Activated effector memory CD4-positive, alpha-beta T cell treated with anti-CD3 and anti-CD28 coated beads, Interleukin-2, amount 50 U/mL, for 16 hours (primary cell): ENCODE measurements at places on chromosomes 7 and 10.

- no peak for DNase-seq
These were observed 431.2 kb upstream of the C7orf33 start for GRCh38 chr7:148159331-148159730.

- DNase-seq: peak; percentile 38
These were observed 34.9 kb upstream of the CNPY1 start for GRCh38 chr7:155581107-155581830.

- no peak for DNase-seq
These were observed 211.6 kb upstream of the SP8 start for GRCh38 chr7:20998309-20998708.

GRCh38 chr7:14377646-14378266 is 388.3 kb upstream of the ETV1 start:
- DNase-seq: no peak

DNA sequence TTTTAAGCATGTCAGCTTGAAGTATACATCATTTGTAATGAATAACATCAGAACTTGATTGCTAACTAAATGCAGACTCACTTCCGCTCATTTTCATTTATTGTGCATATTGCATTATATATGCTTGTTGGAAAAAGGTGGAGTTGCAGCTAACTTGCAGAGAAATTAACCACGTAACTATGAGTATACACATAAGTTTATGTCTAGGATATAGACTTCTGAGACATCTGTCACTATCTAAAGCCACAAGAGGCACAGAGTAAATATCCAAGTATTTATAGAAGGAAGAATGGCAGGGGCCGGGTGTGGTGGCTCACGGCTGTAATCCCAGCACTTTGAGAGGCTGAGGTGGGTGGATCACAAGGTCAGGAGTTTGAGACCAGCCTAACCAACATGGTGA is 47.3 kb downstream of the TNPO3 start:
- no peak for DNase-seq

- no peak for DNase-seq
These were observed 361.0 kb upstream of the CDC14C start for GRCh38 chr7:48563334-48563733.

DNA sequence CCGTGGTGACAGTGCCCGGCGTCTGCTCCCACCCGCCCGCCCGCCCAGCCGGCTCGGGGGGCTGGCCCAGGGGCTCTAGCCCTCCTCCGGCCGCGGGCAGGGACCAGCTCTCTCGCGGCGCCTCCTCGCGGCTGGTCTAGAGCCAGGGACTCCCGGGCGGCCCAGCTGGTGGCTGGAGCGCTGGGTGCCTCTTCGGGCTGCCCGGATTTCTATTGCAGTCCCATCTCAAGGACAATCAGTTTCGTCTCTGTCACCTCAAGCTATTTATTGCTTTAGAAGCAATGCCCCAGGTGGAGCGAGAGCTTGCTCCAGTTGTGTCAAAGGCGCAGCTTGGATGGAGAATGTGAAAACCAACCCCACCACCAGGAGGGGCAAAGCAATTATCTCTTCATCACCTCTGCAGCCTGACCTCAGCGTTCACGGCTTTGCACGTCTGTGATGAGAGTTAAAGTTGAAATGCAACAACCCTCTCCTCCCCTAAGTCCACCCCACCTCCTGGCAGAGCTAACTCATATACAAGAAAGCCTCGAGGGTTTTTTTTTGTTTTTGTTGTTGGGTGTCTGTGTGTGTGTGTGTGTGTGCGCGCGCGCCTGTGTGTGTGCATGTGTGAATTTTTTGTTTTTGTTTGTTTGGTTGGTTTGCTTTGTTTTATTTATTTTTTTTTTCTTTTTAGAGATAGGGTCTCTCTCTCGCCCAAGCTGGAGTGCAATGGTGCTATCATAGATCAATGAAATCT is at the start of gene ITGA8:
Gene ITGA8 (minus strand): TSS at position 24 of the 736 bp plus-strand sequence. CDS start 151 bp downstream, outside the sequence.
- DNase-seq: no peak

- no peak for DNase-seq
These were observed 661.2 kb upstream of the GALNT17 start for GRCh38 chr7:70470746-70471145.

- no peak for DNase-seq
These were observed 13.5 kb downstream of the PTPN12 start for GRCh38 chr7:77550586-77550985.

GRCh38 chr7:94056796-94057207 is 52.6 kb upstream of the BET1 start:
- no peak for DNase-seq

- no peak for DNase-seq
These were observed 166.3 kb downstream of the LCOR start for GRCh38 chr10:96998329-96998888.

DNA sequence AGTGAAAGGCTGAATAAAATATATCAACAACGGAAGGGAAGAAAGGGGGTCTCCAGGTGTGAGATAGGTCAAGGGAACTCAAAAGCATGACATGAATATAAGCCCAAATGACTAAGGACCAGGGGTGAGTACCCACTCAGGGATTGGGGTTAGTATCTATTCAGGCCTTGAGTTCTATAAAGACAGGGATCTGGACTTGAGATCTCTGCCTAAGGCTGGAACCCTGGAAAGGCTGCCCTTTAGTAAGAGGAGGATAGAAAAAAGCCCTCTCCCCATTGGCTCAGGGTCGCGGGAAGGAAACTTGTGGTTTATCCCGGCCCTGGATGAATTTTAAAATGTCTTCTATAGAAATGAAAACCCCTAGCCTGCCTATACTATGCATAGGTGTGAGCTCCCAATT is 2.4 kb upstream of the ITPRIP start:
- DNase-seq: no peak

DNA sequence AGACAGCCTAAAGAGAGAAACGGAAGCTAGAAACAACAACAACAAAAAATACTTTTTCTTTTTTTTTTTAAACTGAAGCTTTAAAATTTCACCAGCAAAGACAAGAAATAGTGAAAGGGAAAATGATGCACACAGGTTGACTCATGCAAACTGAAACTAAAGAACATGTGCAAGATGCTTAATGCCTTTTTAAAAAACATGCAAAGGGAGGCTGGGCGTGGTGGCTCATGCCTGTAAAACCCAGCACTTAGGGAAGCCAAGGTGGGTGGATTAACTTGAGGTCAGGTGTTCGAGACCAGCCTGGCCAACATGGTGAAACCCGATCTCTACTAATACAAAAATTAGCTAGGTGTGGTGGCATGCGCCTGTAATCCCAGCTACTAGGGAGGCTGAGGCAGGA is 15.1 kb upstream of the CUBN start:
- peak; percentile 81 for DNase-seq

DNA sequence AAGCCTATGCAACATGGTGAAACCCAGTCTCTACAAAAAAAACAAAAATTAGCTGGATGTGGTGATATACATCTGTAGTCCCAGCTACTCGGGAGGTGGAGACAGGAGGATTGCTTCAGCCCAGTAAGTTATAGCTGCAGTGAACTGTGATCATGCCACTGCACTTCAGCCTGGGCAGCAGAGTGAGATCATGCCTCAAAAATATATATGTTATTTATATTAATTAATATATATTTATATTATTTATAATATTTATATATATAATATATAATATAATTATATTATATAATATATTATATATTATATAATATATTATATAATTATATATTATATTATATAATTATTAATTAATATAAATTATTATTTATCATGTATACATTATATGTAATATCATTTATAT is 1158.4 kb upstream of the AUTS2 start:
- DNase-seq: no peak

DNA sequence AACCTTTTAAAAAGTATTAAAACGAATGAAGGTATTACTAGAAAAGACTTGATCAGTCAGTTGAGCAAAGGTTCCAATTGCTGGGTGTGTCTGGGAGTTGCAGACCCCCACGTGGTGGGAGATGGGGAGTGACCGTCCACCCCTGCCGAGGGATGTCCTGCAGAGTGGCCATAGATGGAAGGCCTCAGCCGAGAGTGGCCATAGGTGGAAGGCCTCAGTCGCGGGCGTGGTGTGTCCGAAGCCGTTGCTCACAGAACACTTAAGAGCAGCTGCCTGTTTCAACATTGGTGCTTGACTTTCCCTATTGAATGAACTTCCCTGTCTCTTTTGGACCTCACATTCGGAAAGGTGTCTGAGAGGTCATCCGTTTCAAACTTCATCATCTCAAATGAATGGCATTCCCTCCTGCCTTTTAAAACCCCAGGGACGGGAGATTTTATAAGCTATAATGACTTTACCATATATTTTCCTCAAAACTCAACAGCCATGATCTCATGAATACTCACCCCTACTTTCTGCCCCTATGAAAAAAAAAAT is 69.4 kb downstream of the CAMK1D start:
- DNase-seq: no peak

DNA sequence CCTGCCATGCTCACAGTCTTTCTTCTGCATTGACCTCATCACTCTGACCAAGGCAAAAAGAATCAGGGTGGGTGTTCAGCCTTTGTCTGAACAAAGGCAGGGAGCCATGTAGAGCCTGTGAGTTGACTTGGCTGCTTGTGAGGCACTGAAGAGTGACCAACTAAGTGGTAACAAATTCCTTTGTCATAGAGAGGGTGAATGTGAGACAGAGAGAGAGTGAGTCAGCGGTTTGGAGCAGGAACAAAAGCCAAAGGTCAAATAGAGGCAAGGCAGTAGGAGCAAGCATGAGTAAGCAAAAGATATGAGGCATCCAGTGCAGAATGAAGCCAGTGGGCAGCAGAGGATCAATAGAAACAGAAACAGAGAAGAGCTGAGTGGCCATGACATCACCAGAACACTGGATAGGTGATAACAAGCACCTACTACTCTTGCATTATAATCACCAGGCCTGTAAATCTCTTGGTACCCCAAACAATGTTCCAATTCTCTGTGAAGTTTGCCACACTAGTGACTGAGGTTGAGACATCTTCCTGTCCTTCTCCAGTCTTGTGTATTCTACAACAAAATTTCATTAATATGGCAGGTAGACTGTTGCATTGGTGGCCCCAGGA is 116.2 kb upstream of the LAMB4 start:
- DNase-seq: no peak

- DNase-seq: no peak
These were observed 4.4 kb downstream of the MSRB2 start for GRCh38 chr10:23099816-23100215.

DNA sequence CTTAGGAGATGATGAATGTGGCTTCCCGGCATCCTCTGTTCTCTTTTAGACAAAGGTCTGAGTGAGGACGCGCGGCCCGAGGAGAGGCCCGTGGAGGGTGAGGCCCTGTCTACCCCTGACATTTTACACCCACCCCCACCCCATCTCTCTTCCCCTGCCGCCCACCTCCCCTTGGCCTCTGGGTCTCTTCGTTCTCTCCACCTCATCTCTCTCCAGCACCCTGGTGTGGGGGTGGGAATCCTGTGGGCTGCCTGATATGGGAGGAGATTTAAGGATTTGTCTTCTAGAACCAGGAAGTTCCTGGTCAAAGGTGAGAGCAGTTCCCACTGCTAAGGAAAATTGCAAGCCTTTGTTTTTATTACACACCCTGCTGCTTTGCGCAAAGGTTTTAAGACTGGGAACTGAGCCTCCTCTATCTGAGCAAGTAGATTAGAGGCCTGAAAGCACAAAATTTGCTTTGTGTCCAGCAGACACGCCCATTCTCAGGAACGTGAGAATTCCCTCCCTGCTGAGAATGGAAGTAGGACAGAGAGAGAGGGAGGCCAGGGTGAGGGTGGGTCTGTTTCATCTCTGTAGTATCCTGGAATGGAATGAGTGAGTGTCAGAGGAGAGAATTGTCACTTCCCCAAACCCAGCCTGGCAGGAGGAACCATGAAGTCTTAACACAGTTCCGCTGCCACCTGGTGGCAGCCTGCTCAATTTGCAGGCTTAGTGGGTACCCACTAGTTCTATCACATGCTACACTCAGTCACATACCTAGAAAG is 91.2 kb downstream of the GTF2IRD1 start:
- peak; percentile 66 for DNase-seq

DNA sequence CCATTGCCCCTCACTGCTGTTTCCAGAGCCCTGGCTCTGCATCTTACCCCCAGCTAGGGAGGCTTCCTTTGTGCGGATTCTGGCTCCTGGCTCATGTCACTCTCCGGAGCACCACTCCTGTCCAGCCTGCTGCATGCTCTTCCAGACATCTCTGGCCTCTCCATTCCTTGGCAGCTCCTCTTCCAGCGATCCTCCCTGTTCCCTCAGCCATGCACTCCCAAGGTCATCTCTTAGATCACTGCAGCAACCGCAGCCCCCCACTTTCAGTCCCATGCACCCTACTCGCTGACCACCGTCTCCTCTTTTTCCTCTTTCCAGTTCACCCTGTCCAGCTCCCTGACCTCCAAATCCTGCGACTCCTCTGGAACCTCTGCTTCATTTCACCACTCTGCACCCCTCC is 6.9 kb upstream of the SMARCD3 start:
- DNase-seq: no peak

- peak; percentile 79 for DNase-seq
These were observed 15.8 kb upstream of the CAMK1D start for GRCh38 chr10:12333380-12334185.

DNA sequence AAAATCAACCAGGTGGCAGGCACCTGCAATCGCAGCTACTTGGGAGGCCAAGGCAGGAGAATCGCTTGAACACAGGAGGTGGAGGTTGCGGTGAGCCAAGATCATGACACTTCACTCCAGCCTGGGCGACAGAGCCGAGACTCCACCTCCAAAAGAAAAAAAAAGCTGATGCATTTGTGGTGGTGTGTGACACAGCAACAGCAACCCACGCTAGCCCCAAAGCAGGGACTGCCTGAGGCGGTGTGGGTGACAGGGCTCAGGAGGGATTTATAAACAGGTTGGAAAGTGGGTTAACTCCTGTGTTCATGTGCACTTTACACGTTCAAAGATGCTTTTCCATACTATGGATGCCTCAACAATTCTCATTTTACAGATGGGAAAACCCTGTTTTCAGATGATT is 395.9 kb upstream of the PODXL start:
- no peak for DNase-seq

GRCh38 chr10:132107186-132107948 is 41.6 kb downstream of the JAKMIP3 start:
- no peak for DNase-seq

DNA sequence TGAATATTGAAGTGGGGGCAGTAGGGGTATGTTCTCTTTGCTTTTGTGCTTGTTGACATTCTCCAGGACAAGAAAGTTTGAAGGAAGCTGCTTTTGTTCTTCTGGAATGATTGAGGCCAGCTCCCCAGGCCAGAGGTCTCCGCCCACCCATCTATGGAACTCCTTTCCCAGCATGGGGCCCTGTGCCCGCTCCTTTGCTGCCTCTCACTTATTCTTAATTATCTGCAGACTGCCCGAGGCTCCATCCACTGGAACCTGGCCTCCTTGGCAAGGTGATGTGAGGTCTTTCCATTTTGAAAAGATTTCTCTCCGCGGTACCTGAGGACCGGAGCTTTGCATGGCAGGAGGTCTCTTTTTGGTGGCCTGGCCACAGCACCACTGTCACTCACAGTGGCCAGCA is 39.3 kb upstream of the MKI67 start:
- DNase-seq: no peak
